AG20443 (cell line): ENCODE measurements at places on chromosomes 6 and 20.

- peak; percentile 45 for DNase-seq
Measured at GRCh38 chr20:38187517-38187916, 22.4 kb upstream of the TGM2 start.

DNA sequence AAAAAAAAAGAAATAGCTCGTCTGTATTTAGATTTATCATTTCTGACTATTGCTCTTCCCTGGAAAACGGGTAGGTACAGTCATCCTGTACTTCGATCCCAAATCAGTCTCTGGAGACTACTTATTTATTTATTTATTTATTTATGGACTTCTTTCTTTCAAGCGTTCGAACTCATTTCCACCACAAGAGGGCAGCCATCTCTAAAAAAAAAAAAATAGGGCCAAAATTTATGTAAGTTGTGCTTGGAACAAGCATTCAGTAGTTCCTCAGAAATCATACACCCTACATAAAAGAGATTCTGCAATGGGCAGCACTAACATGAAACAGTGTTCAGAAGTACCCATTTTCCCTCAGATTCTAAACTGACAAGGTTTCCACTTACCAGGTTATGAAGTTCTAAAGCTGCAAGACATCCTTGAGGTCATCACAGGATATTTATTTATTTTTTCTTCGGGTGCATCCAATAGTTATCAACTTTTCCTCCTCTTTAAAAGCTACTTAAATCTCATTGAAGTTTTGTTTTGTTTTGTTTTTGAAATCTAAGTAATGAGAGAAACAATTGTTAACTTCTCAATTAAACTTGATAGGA, 1.9 kb upstream of the BMP2 start:
- peak; percentile 32 for DNase-seq

DNA sequence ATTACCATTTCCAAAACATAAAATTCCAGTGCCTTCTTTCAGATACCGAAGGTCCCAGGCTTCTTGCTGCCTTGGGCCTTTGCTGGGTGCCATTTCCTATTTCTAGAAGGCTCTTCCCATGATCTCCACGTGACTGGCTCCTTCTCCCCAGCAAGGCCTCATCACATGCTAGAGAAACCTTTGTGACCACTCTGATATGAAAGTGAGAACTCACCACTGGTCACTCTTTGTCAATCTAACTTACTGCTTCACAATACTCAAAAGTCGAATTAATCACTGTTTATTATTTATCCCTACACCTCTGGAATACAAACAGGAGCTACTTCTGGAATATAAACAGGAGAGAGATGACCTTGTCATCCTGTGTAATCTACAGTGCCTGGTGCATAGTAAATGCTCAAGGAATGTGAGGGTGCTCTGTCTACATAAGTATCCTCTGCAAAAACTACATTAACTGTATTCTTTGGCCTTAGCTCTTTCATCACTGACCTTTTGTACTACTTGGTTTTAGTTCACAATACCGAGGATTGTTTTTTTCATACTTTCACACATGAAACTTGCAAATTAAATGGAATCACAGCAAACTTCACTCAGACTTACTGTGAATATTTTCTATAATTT, 1.6 kb downstream of the STX7 start:
- no peak for DNase-seq

- DNase-seq: no peak
Measured at GRCh38 chr6:29826271-29826670, 1.4 kb upstream of the HLA-G start.

DNA sequence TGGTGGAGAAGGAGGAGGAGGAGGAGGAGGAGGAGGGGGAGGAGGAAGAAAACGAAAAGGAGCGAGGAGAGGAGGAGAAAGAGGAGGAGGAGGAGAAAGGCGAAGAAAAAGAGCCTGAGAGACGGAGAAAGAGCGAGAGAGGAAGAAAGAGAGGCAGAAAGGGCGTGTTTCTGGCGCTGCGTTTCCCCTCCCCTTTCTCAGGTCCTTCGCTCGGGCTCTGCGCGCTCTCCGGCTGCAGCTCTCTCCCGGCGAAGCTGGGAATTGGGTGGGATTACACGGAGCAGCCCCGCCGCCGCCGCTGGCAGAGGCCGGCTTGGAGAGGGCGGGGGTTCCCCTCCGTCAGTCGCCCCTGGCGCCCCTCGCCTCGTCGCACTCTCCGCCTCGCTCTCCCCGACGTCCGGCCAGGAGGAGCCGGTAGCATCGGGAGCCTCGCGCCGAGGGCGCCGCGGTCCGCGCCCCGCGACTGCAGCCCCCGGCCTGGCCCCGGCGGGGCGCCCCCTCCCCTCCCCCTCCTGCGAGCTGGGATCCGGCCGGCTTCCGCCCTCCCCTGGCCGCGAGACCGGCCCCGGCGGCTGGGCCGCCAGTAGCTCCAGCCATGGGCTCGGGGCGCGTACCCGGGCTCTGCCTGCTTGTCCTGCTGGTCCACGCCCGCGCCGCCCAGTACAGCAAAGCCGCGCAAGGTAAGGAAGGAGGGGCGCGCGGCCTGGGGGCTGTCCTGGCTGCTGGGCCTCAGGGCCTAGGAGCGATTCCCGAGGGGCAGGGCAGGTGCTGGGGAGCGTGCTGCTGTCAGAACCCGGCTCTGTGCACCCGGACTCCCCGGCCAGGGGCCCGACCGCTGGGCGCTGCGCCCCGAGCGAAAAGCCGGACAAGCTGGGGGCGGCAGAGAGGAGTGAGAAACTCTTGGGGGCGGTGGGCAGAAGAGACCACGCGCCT, at the start of gene SCUBE3:
SCUBE3 (plus strand) TSS at position 133 of the 933 bp plus-strand sequence; CDS start at position 596, 463 bp downstream.
- peak; percentile 76 for DNase-seq

GRCh38 chr6:16851044-16851540, 89.8 kb upstream of the ATXN1 start:
- DNase-seq: no peak

DNA sequence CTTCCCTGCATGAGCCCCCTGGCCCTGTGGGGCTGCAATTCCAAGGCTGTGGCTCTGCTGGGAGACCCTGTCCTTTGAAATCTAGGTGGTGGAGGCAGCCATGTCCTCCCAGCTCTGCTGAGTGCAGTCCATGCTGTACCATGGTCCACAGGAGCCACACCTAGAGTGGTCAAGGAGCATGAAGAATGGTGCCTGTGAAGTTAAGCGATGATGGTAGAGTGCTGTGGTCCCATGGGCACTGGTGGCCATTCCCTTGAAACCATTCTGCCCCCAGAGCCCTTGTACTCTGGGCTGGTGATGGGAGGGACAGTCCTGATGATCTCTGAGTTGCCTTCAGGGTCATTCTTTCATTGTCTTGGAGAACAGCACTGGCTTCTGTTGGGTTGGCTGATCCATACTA, 55.3 kb downstream of the EFCAB8 start:
- DNase-seq: peak; percentile 4

DNA sequence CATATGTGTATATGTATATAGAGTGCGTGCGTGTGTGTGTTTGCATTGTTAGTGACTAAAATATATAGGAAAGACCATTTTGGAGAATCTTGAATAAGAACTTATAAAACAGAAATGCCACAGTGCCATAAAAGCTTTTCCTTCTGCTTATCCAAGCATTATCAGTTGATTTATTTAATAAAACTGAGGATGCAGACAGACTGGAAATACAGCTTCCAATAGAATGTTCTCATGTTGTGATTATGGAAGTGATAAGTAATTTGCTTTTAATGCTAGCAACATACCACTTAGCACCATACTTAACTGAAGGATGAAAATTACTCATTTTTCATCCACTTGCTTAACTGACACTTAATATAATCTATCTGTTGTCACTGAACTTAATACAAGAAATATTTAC, 820.1 kb downstream of the TFAP2A start:
- DNase-seq: no peak

GRCh38 chr6:105320765-105321164, 82.1 kb downstream of the PREP start:
- no peak for DNase-seq

DNA sequence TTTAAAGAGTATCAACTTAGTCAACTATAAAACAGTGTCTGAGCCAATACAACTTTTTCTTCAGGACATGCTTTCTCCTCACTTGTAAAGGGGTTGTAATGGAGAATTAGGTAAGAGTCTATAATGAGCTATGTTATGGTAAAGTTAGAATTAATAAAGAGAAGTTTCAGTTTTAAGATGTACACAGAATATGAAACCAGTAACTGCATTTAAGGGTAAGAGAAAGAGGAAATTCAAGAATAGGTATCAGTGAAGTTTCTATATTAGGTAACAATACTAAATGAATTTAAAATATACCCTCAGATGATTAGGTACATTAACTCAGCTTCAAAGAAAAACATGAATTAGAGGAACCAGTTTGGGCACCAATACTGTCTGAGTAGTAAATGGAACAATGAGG, 1444.3 kb upstream of the ADGRB3 start:
- no peak for DNase-seq

- DNase-seq: no peak
Measured at GRCh38 chr20:58438970-58439808, 50.2 kb downstream of the VAPB start.

DNA sequence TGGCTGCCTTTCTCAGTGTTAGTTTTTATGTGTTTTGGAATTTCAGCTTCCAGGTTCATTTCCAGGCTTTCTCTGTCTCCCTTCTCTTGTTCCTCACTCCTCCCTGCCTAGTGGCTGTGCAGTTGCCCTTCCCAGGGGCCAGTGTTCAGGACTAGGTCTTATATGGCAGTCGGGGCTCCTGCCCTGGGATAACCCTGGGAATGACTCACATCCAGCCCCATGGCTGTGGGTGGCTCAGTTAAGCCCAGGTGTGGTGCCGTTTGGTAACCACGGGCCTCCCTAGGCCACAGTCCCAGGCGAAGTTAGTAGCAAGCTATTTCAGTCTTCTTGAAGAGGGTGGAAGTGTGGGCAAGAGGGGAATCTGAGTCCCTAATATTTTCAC, 57.4 kb upstream of the DDR1 start:
- DNase-seq: no peak

- no peak for DNase-seq
Measured at GRCh38 chr6:67748521-67748920, 886.6 kb upstream of the ADGRB3 start.

GRCh38 chr20:58991715-58992114, 10.7 kb downstream of the NELFCD start:
- no peak for DNase-seq

DNA sequence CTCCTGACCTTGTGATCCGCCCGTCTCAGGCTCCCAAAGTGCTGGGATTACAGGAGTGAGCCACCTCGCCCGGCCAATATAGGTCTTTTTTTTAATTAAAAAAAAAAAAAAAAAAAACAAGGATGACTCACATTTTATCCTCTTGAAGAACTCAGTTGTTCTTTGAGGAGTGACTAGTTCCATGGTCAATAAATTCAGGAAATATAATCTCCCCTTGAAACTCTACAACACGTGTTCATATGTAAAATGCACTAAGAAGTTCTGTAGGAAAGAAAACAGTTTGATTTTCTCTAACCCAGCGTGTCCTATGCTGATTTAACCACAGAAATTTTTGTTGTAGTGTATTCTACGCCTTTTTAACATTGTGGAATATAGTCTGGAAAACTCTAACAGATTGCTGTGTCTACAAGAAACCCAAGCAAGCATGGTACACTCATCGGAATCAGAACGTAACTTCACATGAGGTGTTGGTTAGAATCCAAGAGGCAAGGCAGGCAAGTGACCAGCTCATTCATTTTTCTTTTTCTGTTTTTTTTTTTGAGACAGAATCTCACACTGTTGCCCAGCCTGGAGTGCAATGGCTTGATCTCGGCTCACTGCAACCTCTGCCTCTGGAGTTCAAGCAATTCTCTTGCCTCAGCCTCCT, 79.0 kb upstream of the ZNF217 start:
- no peak for DNase-seq

DNA sequence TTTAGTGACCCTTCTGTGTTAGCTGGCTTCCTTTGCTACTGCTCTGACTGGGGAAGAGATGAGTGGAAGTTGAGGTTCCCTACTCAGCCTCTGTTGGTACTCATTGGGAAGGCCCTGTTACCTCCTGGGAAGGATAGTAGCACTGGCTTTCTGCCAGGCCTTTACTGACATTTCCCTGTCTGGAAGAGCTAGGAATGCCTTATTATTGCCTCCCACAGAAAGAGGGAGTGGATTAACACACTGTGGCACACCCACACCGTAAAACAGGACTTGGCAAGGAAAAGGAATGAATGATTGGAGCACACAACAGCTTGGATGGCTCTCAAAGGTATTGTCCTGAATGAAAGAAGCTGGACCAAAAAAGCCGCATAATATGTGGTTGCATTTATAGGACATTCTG, 12.2 kb downstream of the ZNF831 start:
- DNase-seq: no peak

DNA sequence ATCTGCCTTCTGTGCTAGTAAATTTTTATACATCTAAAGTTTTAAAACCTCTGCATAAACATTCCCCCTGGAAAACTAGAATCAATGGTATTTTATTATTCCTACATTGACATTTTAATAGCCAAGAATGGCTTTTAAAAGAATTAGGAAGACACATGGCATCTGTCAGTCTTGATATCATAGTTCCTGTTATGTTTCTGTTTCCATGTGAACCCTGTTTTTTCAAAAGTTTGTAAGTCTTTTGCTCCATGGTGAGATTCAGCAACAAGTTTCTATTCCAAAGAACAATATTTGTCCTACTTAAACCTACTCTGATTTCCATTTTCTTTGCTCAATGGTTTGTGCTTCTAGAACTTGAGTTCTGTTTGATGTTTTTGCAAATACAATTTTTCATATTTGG, 95.2 kb downstream of the PLEKHG1 start:
- DNase-seq: no peak

GRCh38 chr6:162200041-162200440, 527.5 kb downstream of the PRKN start:
- DNase-seq: no peak

GRCh38 chr6:68506911-68507310, 128.2 kb upstream of the ADGRB3 start:
- DNase-seq: no peak

DNA sequence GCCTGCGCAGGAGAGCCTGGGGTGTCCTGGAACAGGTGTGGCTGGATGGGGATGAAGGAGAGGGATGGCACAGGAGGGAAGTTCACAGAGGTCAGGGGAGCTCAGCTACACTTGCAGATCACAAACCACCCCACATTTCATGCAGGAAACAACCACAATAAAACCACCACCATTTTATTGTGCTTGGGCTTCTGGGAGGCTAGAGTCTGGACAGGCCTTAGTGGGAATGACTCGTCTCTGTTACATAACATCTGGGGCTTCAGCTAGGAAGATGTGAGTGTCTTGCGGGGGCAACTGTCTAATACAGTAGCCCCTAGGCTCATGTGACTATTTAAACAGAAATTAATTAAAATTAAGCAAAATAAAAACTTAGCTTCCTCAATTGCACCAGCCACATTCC, 33.4 kb downstream of the SNX5 start:
- peak; percentile 37 for DNase-seq

DNA sequence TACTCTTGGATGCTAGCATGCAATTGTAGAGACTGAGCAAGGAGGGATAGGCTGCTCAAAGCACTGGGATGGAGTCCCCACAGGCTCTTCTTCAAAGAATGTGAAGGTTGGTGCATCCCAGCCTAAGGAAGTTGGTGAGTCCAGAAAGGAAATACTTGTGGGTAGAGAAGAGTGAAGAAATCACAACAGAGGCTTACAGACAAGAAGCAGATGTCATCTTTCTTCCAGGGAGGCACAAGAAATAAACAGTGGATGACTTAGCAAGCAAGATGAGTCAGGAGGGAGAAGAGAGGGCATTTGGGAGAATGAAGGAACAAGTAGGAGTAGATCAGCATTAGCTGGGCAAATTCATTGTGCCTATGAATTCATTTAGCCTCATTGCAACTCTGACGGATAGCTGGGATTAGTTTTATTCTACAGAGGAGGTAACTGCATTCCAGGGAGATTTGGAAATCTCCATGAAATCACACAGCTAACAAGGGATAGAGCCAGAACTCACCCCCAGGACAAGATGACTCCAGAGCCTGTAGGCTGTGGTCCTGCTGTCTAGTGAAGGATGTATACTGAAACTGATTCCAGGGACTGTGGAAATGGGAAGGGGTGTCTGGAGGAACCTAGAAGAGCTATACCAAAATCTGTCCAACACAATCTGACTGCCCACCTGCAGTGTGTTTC, 125.8 kb upstream of the SPTLC3 start:
- peak; percentile 21 for DNase-seq
